Lower leg skin (tissue), 4 donors: ENCODE measurements at places on chromosomes 3 and 15. TPM values are rescaled to one million over a fixed set of nuclear protein-coding genes. Genes with fewer than 3 reads are reported as not detected.

GRCh38 chr15:99604865-99605264, 39.1 kb downstream of the MEF2A start:
- DNase-seq = no peak

The NEK11 gene
- 3.3 TPM for total RNA-seq

- peak; percentile 71 for DNase-seq
Observed at GRCh38 chr3:184005941-184006507, 11.7 kb downstream of the ABCC5 start.

DNA sequence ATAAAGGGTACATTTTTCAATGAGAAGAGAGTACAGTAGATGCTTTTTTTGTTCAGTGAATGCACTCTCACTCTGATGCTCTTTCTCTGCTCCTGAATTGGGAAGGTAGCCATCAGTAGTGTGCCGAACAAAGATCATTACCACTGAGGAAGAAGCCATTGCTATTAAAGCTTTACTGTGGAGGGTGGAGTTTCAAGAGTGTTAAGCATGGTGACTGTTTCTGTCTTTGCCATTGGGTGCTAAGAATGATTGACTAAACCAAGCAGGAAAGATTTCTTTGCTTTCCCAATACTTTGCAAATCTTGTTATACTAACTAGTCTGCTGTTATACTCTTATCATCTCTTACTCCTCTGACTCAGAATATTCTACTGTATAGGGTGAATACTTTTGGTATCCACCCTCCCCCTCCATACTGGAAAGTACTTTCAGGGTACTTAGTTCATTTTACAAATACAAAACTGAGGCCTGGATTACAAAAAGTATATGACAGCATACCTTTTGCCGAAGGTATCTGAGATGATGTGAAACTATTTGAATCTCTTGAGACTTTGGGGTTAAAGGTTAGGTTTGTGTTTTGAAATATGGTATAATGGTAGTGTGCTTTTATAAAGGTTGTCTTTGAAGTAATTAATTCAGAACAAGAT, 1.7 kb downstream of the RAB11A start:
- DNase-seq = no peak

- DNase-seq = no peak
Observed at GRCh38 chr3:30747771-30748281, 141.4 kb downstream of the TGFBR2 start.

DNA sequence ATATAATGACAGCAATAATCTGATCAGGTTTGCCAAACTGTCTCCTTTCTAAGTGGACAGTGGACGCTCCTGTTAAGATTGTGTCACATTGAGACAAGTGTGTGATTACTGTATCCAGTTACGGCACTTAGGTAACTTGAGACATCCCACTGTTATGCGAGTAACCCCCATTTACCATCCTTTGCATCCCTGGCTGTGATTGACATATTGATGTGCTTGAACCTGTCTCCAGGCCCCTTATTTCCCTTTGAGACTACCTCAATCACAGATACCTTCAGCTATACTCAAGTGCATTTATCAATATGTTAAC, 785.2 kb downstream of the NR2F2 start:
- no peak for DNase-seq

DNA sequence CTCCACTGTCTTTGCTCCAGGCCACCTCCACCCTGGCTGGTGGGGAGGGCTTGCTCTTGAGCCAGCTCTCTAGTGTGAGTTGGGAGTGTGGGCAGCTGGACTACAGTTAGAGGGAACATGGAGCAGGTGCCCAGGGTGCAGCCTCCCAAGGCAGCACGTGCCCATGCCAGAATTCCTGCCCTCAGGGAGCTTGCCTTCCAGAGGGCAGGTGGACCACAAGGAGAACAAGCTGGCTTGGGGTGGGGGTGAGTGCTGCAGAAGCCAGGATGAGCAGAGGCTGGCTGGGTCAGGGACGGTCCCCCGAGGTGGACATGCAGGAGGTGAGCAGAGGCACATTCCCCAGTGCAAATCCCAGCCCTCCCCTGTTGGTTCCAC, 89.5 kb downstream of the VGLL4 start:
- DNase-seq = no peak

GRCh38 chr3:36480911-36481648, 100.8 kb downstream of the STAC start:
- DNase-seq = no peak

- no peak for DNase-seq
Observed at GRCh38 chr15:73794443-73795133, 41.4 kb upstream of the INSYN1 start.

DNA sequence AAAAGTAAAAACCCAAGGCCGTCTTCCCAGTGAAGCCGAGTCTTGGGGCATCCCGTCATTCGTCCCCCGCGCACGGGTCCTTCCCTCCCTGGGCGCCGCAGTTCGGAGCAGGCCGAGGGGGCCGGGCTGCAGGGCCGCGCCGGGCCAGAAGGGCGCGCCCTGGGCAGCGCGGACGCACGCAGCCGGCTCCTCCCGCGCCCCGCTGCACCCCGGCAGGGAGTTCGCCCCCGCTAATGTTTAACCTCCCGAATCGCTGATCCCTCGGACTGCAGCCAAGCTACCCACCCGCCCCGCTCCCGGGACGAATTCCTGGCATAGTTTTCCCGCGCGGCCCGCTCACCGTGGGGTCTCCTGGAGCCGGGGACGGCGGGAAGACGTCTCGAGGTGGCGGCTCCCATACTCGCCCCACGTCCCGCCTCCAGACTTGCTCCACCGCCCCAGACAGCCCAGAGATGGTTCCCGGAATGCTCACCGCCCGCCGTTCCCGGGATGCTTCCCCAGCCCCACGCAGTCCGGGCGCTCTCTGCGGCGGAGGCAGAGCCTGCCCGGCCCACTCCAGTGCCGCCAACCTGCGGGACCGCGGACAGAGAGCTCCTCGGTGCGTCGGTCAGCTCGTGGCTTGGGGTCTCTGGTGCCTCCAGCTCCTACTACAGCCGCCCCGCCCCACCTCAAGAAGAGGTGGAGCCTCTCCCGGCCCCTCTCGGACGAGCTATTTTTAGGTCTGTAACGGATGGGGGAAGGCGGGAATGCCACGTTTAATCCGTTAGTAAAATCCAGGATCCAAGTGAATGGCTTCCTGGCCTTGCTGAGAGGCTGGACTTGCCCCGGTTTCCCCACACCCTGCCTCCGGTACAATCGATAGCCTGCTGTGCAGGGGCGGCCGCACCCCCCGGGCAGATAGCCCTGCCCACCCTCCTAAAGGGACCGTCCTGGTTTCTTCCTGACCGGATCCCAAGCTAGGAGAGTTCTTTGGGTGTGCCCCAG, at the start of gene DZIP1L:
Gene DZIP1L (minus strand): TSS at position 621 of the 984 bp plus-strand sequence. CDS start 11,637 bp downstream, outside the sequence.
- DNase-seq = peak; percentile 90

DNA sequence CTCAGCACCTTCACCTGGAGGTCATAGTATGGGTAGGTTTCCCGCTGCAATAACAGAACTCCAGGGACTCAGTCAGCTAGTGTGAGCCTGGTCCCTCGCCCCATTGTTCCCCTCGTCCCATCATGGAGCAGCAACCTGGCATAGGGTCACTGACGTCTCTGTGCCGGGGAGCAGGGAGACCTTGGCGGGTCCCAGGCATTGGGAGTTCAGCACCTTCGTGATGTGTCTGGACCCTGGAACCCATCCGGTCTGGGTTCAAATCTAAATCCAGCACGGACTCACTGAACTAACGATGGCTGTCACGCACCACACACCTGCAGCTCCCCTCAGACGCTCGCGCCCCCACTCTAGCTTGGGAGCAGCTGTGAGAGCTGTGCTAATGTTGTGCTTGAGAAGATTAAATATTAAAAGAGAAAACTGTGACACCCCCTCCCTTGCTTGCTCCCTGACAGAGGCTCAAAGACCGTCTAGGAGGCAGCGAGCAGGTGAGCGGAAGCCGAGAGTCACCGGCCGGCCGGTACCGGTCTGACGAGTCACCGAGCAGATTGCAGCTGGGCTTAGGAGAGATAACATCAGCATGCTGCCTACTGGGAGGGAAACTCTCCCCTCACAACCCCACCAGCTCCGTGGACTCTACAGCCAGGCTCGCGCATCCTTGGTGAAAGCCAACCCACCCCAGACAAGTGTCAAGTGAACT, 742 bp downstream of the PLA2G4F start:
- no peak for DNase-seq

DNA sequence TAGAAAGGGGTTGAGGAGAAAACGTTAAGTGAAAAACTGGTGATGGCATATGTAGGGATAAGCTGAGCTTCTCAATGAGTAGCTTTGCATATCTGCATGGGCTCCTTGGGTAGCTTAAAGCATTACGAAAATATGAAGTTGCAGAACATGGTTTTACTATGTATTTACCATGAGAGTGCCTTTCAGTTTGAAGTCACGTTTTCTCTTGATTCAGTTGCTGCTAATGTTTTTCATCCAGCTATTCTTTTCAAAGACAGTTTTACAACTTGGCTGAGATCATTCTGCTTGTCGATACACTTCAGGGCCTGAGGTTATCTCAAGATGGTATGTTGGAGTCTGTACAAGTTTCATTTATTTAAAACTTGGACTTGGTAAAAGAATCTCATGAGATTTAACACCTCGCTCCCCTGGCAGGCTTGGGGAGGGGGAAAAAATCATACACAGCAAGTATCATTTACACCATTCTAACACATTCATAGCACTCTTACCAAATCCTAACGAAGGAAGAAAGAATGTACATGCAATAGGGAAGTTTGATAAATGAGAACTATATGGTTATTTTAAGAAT, 103.3 kb upstream of the CMC1 start:
- DNase-seq = no peak

The P2RY1 gene
- 18.6 TPM for total RNA-seq

The ADPGK gene
- 83.1 TPM for total RNA-seq

DNA sequence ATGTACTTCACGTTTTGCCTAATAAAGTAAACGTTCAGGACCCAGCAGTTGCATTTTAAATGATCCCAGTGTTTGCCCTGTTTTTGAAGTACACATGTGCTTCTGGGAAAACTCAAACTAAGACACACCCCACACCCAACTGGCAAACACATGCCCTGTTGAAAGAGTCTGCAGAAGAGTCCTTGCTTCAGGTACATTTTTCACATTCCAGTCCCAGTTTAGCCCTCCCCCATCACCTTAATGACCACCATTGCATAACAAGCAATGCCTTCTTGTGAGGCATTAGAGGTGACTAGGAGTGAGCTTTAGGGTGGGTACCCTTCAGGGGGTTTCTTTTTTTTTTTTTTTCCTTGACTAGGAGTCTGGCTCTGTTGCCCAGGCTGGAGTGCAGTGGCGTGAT, 322.3 kb downstream of the CNTN4 start:
- no peak for DNase-seq

DNA sequence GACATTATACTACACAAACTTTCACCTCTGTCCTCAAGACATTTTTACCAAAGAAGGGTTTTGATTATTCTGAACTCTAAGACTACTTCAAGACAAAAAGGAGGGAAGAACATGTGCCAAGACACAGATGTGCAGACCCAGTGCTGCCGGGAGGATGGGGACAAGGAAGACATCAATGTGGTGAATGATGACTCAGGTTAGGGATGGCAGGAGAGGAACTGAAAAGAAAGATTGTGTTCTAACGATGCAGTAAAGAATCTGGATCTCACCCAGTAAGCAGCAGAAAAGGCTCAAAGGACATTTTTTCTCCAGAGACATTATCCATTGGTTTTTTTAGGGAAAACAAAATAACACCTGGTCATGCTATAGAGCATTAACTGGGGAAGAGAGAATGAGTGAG, 449.9 kb upstream of the NR2F2 start:
- no peak for DNase-seq

The GOLGA8K gene
- not detected for total RNA-seq

The AGTR1 gene
- total RNA-seq = 28.0 TPM

GRCh38 chr3:4698125-4698821, 205.1 kb downstream of the ITPR1 start:
- DNase-seq = no peak

DNA sequence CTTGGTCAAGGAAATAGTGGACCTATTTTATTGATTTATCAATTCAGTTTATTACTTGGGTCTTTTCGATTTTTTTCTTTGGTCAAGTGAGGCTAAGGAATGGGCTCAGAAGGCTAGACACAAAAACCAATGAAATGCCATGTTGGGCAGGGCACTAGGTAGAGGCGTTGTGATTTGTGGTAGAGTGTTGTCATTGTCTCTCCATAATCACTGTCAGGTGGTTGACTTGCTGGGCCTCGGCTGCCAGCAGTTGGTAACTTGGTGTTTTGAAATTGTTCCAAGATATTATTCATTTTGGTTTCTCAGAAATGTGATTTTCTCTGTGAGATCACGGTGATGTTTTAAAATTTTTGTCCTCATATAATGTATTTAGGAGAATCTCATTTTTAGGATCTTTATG, 173.6 kb downstream of the KLHL25 start:
- DNase-seq = no peak

- DNase-seq = peak; percentile 42
Observed at GRCh38 chr3:48273594-48274211, 32.8 kb downstream of the ZNF589 start.

GRCh38 chr3:169118666-169119370, 544.7 kb downstream of the MECOM start:
- no peak for DNase-seq
